Neural progenitor cell (in vitro differentiated cells): ENCODE measurements at places on chromosomes 6 and 20.

GRCh38 chr6:16208989-16209388 is 29.4 kb upstream of the GMPR start:
- DNase-seq, result no peak

GRCh38 chr6:56850626-56851025 is 104.3 kb upstream of the BEND6 start:
- DNase-seq, result no peak

GRCh38 chr20:622161-622560 is 12.1 kb upstream of the TCF15 start:
- DNase-seq, result no peak

DNA sequence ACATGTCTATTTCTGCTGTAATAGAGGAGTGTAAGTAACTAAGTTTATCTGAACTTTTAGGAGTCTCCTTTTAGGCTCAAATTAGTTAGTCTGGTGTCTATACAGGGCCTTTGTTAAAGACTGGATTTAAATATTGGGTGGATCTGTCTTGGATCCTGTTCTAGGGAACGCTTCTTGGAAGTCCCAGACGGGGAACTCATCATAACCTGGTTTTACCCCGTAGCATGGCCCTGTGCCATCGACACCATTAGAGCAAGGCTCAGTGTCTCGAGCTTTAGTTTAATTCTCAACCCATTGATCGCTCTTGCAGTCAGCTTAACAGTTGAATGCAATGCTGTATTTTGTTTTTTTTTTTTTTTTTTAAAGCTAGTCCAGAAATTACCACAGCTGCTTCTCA is 89.9 kb downstream of the CARMIL1 start:
- DNase-seq, result no peak

- no peak for DNase-seq
These were observed 449.4 kb upstream of the PTCHD4 start for GRCh38 chr6:48560408-48560807.

GRCh38 chr20:39253051-39253755 is 291.1 kb downstream of the DHX35 start:
- no peak for DNase-seq

DNA sequence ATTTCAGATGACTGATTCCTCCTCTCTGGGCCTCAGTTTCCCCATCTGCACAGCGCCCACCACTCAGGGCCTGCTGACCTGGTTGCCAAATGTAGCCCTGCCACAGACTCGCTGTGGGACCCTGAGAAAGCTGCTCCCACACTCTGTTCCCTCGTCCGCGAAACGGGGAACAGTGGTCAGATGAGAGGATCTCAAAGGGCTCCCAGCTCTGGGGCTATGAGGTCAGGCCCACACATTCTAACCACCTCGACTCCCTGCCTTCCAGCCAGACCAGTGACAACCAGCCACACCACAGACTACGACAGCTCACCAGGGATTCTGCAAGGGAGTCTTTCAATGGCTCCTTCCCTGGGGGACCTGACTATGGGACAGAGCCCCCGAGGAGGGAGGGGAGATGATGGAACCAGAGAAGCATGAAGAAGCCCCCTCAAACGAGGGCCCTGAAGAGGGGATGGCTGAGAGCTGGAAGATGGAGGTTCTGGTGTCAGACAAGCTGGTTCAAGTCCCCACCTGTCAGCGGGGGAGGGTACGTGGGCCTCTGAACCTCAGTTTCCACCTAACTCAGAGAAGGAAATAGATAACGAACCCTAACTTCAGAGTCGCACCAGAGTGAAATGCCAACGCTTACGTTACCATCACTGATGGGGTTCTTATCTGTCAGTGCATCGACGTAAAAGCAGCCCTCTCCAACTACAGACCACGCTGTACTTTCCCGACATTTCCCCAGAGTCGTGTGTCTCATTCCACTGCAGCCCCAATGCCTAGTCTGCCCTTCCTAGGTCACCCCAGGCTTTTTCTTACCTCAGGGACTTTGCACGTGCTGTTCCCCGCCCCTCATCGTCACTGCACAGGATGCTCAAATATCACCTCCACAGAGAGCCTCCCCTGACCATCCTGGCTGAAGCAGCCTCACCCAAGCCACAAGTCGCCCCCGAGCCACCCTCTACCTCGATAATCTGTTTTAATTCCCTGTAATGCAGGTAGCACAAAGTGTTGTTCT is 60.5 kb downstream of the PREX1 start:
- DNase-seq, result no peak

- no peak for DNase-seq
These were observed 66.6 kb upstream of the CNR1 start for GRCh38 chr6:88232753-88233152.

DNA sequence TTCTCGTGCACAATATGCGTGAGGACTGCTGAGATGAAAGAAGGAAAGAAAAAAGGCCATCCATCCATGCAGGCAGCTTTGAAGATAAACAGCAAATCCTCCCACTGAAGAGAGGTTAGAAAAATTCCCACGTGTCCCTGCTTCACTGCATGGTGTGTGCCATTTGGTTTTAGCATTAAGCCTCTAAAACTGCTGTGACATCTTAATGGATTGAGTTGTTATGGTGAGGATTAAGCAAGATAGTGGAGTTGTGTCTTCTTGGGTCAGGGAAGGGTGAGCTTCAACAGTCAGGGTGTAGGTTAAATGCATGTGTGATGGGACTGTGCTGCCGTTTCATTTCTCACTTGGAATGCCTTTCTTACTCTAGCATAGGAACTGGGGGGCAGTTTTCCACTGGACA is 50.5 kb downstream of the ZNF831 start:
- DNase-seq, result no peak

DNA sequence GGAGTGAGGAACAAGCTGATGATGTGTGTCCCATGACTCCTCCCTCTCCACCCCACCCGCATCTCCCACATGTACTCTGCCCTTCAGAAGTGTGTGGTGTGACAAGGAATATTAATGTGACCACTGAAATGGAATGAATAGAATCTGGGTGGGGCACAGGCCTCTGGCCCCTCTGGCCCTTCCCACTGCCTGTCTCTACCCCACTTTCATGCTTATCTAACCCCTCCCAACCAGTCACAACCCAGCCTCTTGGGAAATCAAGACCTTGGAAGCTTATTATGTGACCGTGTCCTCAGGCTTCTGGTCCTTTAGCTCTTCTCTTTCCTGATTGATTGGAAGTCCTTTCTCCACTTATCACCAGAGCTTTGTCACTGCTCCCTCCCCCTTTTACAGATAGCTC is 312.2 kb upstream of the SOX4 start:
- no peak for DNase-seq

- DNase-seq, result peak; percentile 75
These were observed 141.2 kb downstream of the BMP2 start for GRCh38 chr20:6908673-6909072.

DNA sequence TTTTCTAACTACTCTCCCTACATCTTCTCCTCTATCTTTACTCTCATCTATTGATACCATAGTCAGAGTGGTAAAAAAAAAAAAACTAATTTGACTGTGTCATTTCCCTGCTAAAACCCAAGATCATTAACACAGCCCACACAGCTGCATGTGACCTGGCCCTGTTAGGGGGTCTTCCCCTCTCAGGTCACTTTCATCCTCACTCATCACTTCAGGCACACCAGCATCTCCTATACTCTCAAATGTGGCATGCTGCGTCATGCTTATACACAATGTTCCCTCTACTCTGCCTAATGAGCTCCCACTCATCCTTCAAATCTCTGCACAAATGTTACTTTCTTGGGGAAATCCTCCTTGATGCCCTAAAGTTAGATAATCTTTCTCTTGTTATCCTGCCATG is 86.8 kb downstream of the CDK19 start:
- no peak for DNase-seq

DNA sequence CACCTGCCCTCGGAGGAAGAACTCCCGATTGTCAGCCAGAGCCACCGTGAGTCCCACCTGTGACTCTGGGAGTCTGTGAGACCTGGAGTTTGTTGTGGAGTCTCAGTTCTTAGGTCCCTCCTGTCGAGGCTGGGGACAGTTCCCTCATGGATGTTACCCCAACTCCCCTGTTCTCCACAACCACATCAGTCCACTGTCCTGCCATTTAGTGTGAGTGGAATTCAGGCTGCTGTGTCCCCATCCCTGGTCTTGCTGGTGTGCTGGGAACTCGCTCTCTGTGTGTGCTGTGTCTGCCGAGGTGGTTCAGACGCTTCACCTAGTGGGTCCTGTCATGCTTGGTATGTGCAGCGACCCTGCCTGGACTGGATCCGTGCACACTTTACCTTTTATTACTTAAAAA is 163.2 kb downstream of the DTNBP1 start:
- DNase-seq, result no peak

DNA sequence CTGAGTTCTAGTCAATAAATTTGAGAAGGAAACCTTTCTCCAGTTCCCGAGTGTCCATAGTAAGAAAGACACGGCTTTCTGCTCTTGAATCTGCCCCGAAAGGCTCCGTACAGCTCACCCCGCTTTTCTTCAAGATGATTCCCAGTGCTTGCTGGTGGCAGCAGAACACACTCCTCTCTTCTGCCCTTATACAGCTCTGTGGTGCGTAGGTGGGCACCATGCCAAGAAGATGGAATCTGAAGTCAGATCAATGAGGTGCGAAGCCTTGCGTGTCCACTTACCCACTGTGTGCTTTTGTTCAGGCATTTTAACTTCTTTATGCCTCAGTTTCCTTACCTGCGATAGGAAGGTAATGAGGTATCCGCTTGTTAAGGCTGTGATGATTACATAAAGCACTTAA is 142.2 kb downstream of the WDR27 start:
- no peak for DNase-seq

DNA sequence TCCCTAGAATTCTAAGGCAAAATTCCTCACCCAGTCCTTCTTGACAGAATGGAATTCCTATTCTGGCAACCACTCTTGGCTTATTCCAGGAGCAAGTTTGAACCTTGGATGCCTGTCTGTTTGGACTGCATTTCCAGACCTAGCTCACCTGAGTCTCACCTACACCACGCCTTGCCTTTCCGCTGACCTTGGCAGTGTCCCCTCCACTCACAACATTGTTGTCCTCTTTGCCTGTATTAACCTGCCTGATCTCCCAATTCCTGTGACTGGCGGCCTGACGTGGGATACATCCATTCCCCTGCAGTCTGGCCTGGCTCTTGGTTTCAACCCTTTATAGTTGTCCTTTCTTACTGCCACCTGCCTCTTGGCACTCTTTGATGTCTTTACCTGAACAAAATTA is 281.4 kb upstream of the SOX4 start:
- DNase-seq, result no peak

DNA sequence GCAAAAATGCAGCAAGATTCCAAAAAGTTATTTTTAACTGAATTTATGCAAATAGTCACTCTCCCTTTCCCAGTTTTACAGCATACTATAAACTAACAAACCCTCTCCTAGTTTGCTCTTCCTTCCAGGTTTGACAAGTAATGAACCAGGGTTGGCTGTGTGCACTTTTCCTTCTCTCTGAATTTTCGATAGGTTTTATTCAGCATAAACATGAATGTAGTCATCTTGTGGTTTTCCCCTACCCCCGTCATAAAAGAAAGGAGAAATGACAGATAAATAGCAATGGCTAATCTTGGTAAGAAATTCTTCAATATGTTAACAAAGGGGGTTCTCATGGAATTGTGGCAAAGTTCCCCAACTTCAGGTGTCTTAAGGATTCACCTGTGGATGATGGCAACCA is 26.3 kb downstream of the PRDM1 start:
- DNase-seq, result no peak

- DNase-seq, result no peak
These were observed 328.1 kb downstream of the HACE1 start for GRCh38 chr6:104531646-104532045.

- no peak for DNase-seq
These were observed 629.0 kb downstream of the EPHA7 start for GRCh38 chr6:92790381-92790780.

GRCh38 chr6:153401751-153402150 is 270.7 kb upstream of the RGS17 start:
- DNase-seq, result no peak

GRCh38 chr6:42120895-42121865 is 21.2 kb downstream of the C6orf132 start:
- DNase-seq, result no peak

- no peak for DNase-seq
These were observed 72.4 kb downstream of the MLIP start for GRCh38 chr6:54183616-54184015.

DNA sequence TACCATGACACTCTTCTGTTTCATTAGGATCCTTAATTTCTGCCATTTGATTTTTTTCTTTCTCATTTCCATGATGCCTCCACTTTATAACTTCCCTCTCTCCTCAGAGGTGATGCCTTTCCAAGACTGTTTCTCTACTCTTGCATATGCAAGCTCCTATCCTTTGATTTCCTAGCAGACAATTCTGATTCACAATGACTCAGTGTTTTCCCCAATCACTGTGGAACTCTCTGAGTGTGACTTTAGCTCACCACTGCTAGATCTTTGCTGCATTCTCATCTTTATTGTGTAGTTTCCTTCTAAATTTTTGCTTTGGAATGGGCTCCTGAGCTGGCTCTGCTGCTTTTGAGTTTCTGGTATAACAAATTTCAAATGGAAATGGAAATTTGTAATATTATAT is 184.9 kb downstream of the TINAG start:
- no peak for DNase-seq

- DNase-seq, result no peak
These were observed 66.7 kb upstream of the NFATC2 start for GRCh38 chr20:51609251-51609650.

DNA sequence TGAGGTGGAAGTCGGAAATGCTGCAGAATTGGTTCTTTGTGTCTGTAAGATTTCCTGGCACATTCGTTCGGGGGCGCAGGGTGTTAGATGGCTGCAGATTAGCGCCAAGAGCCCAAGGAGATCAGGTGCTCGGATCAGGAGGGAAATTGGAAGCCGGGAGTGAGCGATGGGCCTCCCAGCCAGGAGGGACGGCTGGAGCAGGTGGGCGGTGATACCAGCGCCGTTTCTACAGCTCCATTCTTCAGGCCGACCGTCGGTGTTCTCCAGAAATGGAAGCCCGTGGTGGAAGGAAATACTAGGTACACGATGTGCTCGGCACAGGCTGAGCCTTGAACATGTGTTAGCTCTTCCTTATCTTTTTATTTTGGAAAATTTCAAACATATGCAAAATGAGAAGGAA is 6.5 kb downstream of the SIRPA start:
- DNase-seq, result peak; percentile 2

DNA sequence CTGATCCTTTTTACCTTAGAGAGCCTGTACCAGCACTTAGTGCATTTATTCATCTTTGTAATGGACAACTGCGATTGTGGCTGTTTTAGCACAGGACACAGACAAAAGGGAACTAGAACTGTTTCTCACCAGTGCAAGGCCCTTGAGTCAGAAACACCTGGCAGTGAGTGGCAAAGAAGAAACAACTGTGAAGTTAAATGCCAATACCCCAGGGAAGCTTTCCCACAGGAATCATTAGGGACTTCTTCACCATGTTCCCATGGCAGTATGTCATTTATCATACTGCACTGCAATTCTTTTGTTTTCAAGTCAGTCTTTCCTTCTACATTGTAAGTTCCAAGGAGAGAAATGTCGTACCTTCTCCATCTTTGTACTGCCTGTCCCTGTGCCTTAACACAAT is 28.6 kb upstream of the CDYL start:
- no peak for DNase-seq

- DNase-seq, result no peak
These were observed 106.0 kb upstream of the CDH4 start for GRCh38 chr20:61146023-61146422.

- peak; percentile 1 for DNase-seq
These were observed 155.1 kb upstream of the ENPP5 start for GRCh38 chr6:46325561-46326530.
